Anterior cingulate cortex (tissue), 58 donors: ENCODE measurements at places on chromosomes 7 and 10.

DNA sequence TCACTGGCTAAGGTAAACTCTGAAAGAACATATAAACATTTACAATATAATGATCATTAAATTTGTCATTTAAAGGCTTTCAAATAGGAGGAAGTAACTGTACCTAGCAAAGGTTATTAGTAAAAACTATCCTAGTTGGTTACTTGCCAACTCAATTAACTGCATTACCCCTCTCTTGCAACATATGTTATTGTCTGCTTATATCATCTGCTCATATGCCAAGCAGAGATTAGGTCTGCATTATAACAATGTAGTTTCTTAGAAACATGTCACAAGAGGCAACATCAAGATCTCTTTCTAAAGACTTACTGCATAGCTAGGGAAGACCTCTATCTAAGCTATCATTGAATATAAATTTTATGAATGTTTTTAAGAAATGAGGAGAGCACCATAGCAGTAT is 132.5 kb downstream of the RELN start:
- no peak for DNase-seq

GRCh38 chr7:22612776-22613175 is 112.8 kb upstream of the STEAP1B start:
- no peak for DNase-seq

DNA sequence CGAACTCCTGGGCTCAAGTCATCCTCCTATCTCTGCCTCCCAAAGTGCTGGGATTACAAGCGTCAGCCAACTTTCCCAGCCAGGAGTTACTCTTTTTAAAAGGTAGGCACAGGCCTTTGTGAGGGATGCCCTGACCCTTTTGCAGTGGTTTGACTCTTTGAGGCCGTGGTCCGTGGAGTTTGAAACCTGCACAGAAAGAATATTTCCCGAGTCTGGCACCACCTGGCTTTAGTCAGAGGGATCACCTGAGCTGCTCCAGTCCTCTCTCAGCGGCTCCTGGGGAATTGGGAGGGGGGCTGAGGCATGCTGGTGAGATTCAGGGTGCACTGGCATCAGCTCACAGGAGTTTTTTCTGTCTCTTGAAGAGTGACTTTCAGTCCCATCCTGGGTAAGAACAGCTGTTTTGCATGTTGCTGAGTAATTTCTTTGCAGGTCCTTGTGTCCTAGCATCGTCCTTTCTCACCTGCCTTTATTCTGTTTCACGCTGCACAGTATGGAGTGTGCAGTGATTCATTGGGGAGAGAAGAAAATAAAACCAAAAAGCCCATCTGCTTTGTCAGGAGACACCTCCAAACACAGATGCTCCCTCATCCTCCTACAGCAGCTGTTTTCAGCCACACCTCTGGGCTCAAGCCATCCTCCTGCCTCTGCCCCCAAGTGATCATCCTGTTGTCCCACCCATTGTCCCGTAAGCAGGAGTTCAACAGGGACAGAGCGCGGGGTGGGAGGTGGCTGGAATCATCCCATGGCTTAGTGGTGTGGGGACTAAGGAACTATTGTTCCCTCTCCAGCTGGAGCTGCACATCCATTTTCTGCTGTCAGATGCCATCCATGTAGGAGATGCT is 284.7 kb downstream of the CAMK1D start:
- peak; percentile 19 for DNase-seq

- DNase-seq, result no peak
Observed at GRCh38 chr7:33157311-33157710, 27.9 kb downstream of the BBS9 start.

DNA sequence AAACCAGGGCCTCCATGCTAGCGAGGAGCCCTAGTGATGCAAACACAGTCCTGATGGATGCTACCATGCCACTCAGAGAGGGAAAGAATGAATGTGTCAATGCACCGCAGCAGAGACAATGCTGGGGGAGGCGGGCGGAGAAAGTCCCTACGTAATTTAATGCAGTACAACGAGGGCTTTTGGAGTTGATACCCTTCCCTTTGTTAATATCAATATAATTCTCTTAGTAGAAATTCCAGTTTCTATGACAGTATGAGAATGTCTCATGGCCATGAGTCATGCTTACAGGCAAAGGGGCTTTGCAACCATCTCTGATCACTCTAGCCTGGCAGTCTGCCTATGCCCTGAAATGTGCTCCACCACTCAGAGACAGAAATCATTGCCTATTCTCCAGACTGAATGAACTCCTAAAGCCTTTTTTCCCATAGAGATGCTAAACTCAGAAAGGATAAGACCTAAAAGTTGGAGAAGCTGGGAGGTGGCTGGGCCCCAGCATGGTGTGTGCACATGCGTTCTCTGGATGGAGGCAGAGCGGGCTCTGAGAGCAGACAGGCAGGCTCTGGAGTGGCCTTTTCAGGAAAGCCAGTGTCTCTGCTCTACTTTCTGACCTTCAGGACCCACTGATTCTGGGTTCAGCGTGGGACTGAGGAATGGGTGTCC is 20.3 kb upstream of the GIMAP2 start:
- DNase-seq, result no peak

DNA sequence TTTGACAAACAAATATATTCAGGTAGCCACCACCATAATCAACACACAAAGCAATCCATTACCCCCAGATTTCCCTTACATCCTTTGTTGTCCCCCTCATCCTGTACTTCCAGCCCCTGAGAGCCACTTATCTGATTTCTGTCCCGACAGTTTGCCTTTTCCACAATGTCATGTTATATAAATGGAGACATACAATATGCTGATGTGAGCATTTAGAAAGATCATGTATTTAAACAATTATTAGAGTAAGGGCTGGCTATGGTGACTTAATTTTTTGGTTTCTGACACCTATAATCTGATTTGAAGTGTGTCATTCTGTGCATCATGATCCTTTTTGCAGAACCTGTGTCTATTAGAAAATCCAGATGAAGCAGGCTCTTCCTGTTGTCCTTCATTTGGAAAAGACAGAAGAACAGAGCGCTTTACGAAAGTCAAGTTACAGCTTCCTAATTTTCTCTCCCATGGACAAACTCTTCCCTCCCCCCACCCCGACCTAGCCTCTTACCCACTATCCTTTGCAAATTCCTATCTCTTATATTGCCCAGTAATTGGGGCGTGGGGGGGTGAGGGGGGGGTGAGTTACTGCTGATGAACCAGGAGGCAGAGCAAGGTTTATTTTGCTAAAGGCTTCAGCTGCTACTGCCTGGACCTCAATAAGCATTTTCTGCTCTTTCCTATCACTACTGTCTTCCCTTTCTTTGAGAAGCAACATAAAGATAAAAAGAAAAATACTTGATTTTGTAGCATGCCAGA is 252.4 kb upstream of the C7orf33 start:
- no peak for DNase-seq

- DNase-seq, result no peak
Observed at GRCh38 chr10:88346144-88346977, 236.8 kb downstream of the RNLS start.
